ENCODE measurements at places on chromosomes 5 and 9. TPM values are rescaled to one million over a fixed set of nuclear protein-coding genes. Genes with fewer than 3 reads are reported as not detected.

DNA sequence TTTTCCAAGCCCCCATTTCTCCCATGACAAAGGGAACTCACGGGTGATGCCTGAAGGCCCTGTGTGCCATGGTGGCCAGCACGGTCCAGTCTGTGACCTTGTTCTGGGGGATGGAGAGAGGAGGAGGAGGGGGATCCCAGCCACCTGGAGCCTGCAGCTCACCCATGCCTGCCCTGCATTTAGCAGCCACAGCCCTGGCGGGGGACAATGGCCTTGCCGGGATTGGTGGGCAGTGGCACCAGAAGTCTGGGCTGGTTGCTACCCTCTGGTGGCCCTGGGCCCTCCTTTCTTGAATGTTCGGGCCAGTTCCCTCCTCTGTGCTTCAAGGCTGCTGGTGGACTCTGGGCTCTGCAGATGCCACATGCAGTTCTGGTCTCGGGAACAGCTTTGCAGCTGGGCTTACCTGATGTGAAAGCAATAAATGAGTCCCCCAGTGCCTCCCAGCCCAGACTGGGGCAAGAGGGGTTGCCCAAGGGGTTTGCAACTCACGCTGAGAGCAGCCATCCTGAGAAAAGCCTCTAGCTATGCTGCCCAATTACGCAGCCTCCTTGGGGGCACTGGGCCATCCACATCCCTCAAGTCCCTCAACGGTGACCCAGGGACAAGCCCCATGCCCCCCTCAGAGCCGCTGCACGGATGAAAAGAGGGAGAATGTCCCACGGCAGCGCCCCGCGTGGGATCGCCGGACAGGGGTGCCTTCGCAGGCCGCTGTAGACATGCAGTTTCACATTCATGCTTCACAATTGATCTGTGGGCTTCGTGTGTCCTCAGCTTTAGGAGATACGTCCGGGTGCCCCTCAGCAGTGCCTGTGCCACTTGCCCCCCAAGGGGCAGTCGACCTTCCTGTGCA lies 49.2 kb upstream of the FCN1 start:
- no peak for DNase-seq

GRCh38 chr9:18194316-18194715 lies 279.6 kb upstream of the ADAMTSL1 start:
- no peak for DNase-seq

The CNTFR gene
- 3.7 TPM for total RNA-seq

- no peak for DNase-seq
These were observed 8.7 kb downstream of the PHYKPL start for GRCh38 chr5:178223828-178224335.

DNA sequence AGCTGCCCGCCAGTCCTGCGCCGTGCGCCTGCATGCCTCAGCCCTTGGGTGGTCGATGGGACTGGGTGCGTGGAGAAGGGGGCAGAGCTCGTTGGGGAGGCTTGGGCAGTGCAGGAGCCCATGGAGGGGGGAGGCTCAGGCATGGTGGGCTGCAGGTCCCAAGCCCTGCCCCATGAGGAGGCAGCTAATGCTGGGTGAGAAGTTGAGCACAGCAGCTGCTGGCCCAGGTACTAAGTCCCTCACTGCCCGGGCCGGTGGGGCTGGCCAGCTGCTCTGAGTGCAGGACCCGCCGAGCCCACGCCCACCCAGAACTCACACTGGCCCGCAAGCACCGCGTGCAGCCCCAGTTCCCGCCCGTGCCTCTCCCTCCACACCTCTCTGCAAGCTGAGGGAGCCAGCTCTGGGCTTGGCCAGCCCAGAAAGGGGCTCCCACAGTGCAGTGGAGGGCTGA lies 764.3 kb upstream of the TYRP1 start:
- no peak for DNase-seq

The KCNMB1 gene
- not detected for total RNA-seq

DNA sequence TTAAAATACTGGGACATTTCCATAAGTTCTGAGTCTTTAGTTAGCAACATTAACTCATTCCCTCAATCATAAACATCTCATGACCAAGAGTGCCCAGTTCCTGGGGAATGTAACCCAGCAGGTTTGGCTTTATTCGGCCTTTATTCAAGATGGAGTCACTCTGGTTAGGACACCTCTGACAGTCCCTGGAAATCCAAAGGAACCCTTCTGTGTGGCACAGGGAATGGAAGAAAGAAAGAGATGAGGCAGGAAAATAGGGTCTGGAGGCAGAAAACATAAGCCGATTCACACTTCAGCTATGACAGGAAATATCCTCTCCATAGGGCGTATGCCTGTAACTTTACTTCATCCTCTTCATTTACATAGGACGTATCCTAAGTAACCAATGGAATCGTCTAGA lies 53.5 kb downstream of the FXN start:
- DNase-seq: no peak

DNA sequence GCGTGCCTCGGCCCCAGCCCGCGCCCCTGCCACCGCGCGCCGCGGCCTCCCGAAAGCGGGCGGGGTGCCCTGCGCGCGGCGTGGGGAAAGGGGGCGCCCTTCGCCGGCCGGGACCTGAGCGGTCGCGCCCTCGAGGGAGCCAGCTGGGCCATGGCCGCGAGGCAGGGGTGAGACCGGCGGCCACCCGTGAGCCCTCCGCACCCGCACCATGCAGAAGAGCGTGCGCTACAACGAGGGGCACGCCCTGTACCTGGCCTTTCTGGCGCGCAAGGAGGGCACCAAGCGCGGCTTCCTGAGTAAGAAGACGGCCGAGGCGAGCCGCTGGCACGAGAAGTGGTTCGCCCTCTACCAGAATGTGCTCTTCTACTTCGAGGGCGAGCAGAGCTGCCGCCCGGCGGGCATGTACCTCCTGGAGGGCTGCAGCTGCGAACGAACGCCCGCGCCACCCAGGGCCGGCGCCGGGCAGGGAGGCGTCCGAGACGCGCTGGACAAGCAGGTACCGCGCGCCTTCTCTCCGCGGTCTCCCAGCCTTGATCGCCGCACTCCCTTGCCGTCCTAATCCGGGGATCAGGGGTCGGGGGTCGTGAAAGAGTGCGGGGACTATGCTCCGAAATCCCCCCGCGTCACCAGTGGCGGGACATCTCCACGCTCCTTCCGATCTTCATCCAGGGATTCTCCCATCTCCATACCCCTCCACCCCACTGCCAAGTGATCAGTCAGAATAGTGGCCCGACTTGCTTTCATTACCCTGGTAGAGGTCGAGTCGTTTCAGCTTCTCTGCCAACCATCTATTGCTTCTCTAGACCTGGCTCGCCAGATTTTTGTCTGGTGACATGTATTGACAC lies 590 bp downstream of the RASGRF2 start:
- peak; percentile 56 for DNase-seq

GRCh38 chr9:20701060-20701459 lies 17.0 kb downstream of the FOCAD start:
- DNase-seq: no peak

DNA sequence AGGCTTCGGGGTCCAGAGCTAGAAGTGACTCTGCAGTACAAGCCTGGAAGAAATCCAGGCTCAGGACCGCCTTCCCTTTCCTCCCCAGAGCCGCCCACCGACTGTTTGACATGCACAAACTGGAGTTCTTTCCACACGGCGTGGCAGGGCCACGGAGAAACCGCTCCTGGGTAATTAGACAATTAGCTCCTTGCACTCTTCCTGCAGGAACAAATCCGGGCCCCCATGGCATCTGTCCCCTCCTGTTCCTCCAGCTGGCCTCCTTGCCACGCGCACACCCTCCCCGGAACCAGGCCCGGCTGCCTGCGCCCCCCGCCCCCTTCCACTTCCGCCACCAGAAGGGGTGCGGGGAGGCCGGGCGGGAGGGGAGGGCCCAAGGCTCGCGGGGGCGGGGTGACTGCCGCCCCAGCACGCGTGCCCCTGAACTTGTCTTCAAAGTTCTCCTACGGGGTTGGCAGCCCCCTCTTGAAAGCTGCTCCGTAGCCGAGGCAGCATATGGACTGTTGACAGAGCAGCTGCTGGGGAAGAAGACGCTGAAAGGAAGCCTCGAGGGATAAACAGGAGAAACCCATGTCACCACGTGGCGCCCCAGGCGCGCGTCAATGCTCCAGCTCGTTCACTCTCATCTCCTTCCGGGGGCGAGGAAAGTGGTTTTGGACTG lies 74.3 kb downstream of the SEC61B start:
- peak; percentile 12 for DNase-seq

The SPINK1 gene
- total RNA-seq: not detected

The PCDHB10 gene
- 2.8 TPM for total RNA-seq

DNA sequence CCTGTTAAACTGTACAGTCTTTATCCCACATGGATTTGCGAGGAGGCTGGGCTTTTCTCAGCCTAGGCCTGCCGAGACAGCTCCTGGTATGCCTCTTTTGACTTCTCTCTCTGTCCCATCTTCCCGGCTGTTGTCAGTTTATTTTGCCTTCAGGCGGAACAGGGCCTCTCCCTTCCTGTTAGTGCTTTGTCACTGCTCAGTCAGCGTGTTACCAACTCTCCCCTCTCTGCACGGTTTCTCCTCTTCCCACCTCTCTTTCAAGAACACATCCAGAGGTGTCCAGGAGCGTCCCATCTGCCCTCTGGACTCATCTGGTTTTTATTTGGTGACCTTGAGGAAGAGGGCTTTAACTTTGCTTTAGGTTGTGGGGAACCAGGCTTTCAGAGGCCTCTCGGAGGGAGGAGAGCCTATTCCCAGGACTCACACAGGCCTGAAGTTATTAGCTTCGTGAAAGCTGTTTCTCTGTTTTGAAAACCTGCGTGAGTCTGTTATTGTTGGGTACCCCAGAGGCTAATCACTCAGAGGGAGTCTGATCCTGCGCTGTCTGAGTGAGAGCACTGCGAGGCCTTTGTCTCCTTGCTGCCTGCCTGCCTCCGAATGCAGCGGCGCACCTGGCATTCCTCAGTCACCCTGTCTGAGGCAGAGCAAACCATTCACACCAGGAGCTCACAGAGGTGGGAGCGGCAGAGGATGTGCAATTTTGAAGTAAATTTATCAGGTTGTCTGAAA lies 234.4 kb upstream of the MPDZ start:
- no peak for DNase-seq

GRCh38 chr9:4680173-4680525 lies 780 bp downstream of the CDC37L1 start:
- no peak for DNase-seq

GRCh38 chr5:137761566-137761965 lies 7.4 kb upstream of the HNRNPA0 start:
- no peak for DNase-seq

The LPAR1 gene
- total RNA-seq: 29.0 TPM

- DNase-seq: peak; percentile 48
These were observed 44.5 kb downstream of the AMBP start for GRCh38 chr9:114033397-114034103.

- peak; percentile 38 for DNase-seq
These were observed 443.0 kb downstream of the ACTL7B start for GRCh38 chr9:108412755-108413154.

The ZBTB43 gene
- 13.8 TPM for total RNA-seq

DNA sequence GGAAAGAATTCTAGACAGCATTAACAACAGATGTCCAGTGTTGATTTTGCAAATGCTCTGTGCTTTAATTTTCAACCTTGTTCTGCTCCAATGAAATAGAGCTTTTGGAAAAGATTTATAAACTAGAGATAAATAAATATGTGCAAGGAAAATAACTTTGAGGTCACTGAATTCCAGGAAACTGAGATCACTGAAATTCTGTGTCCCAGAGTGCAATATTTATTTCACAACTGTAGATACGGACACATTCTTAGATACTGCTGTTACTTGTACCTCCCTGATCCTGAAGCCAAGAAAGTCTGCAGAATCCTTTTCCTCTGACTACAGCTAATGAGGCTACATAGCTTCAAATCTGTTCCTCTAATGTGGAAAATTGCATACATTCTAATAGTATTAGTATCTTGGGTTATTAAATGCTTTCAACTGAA lies 222.9 kb downstream of the DOCK8 start:
- DNase-seq: no peak

The BTNL8 gene
- not detected for total RNA-seq

The CDC37L1 gene
- total RNA-seq: 26.8 TPM

DNA sequence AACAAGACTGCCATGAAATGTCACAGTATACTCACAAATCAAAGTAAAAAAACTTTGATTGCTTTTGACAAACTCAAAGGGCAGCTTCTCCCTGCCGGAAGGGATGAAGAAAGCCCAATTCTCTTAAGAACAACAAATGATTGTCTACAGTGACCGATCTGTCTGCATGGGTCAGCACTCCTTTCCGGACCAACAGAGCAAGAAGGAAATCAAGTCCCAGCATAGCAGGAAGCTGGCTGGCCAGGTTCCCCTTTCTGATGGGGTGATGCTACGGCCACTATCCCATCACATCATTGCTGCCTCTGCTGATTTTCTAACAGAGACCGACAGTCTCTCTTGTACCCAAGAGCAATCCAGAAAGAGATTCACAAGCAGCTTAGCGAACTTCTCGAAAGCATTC lies 692 bp downstream of the C1QTNF3 start:
- no peak for DNase-seq

GRCh38 chr9:128389395-128390149 lies 18.4 kb downstream of the URM1 start:
- DNase-seq: no peak

The SLC4A9 gene
- total RNA-seq: not detected

DNA sequence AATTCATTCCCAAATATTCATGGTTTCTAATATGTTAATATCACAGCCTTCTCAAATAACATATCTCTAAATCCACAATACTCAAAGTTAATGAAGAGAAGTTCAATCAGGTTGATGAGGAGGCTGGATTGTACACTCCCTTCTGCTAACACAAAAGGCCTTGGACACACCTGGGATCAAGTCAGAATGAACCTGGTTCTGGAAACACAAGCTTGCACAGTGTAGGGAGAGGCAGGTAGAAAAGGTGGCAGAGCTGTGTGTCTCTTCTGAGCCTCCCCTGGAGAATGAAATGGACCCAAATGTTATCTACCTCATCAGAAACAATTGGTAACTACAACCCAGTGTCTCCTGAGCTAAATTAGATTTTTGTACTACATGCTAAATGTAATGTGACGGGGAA lies 40.7 kb upstream of the FBP1 start:
- DNase-seq: no peak

DNA sequence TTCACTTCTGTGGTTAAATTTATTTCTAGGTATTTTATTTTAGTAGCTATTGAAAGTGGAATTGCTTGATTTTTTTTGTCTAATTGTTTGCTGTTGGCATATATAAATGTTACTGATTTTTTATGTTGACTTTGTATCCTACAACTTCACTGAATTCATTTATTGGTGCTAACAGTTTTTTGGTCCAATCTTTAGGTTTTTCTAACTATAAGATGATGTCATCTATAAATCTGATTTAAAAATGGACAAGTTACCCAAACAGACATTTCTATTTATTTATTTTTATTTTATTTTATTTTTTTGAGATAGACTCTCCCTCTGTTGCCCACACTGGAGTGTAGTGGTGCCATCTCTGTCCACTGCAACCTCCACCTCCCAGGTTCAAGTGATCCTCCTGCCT lies 162.3 kb downstream of the COX7C start:
- DNase-seq: no peak

- no peak for DNase-seq
These were observed 940 bp upstream of the CAMK4 start for GRCh38 chr5:111223101-111223786.

All from A673 (cell line).